ENCODE measurements at places on chromosomes 2 and 18. TPM values are rescaled to one million over a fixed set of nuclear protein-coding genes. Genes with fewer than 3 reads are reported as not detected.

GRCh38 chr2:147398996-147399395, 445.8 kb upstream of the ACVR2A start:
- no peak overlapping the region for H3K27ac ChIP-seq
- H3K4me1 ChIP-seq = no peaks in the 10 kb centered on the region
- H3K36me3 ChIP-seq = no peaks in the 10 kb centered on the region
- H3K4me3 ChIP-seq = no peak overlapping the region

DNA sequence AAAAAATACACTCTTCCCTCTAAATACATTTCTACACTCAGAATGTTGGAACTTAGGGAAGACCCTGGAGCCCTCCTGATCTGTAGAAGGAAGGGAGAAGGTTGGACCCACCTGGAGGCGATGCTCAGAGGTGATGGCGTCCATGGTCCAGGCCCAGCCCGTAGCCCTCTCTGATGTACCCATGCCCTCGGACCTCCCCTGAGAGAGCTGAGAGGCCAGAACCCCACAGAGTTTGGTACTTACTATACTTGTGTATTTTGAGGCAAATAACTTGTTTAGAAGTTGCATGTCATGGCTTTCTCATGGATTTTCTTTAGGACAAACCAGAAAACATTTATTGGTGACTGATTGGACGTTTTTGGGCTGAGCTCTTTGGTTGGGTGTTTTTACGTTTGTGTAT, 10.5 kb downstream of the CTDP1 start:
- no peak overlapping the region for H3K4me3 ChIP-seq
- H3K27ac ChIP-seq = no peak overlapping the region
- no peaks in the 10 kb centered on the region for H3K27me3 ChIP-seq
- H3K4me1 ChIP-seq = no peaks in the 10 kb centered on the region

Gene SYT4
- not detected for total RNA-seq

GRCh38 chr2:65710779-65711295, 278.4 kb upstream of the SPRED2 start:
- peaks cover 6% of the 10 kb centered on the region for H3K27me3 ChIP-seq
- no peak for DNase-seq
- no peak overlapping the region for H3K27ac ChIP-seq
- H3K4me3 ChIP-seq = no peak overlapping the region

- H3K36me3 ChIP-seq = no peaks in the 10 kb centered on the region
- H3K27ac ChIP-seq = no peak overlapping the region
- H3K4me3 ChIP-seq = no peak overlapping the region
These were observed 43.5 kb upstream of the ACVR1C start for GRCh38 chr2:157672129-157672528.

GRCh38 chr18:76493213-76494161, 1.6 kb downstream of the ZNF516 start:
- H3K4me3 ChIP-seq = peak overlapping the region; percentile 67
- no peaks in the 10 kb centered on the region for H3K36me3 ChIP-seq
- peak; percentile 74 for DNase-seq
- H3K4me1 ChIP-seq = peaks cover 36% of the 10 kb centered on the region

Gene RBKS
- total RNA-seq = 14.6 TPM

Gene LOXHD1
- 0.25 TPM for total RNA-seq

Gene MYOM1
- total RNA-seq = 48.4 TPM

Gene DUSP19
- total RNA-seq = 2.2 TPM

- H3K27me3 ChIP-seq = no peaks in the 10 kb centered on the region
- H3K4me3 ChIP-seq = no peak overlapping the region
- H3K36me3 ChIP-seq = no peaks in the 10 kb centered on the region
- DNase-seq = no peak
- H3K27ac ChIP-seq = no peak overlapping the region
These were observed 111.4 kb upstream of the TEX51 start for GRCh38 chr2:126787289-126787688.

Gene CCBE1
- total RNA-seq = 2.6 TPM

GRCh38 chr2:151326554-151326953, 30.8 kb upstream of the TNFAIP6 start:
- DNase-seq = no peak
- no peaks in the 10 kb centered on the region for H3K27me3 ChIP-seq
- H3K4me3 ChIP-seq = no peak overlapping the region
- no peaks in the 10 kb centered on the region for H3K4me1 ChIP-seq
- H3K27ac ChIP-seq = no peak overlapping the region
- H3K36me3 ChIP-seq = no peaks in the 10 kb centered on the region

DNA sequence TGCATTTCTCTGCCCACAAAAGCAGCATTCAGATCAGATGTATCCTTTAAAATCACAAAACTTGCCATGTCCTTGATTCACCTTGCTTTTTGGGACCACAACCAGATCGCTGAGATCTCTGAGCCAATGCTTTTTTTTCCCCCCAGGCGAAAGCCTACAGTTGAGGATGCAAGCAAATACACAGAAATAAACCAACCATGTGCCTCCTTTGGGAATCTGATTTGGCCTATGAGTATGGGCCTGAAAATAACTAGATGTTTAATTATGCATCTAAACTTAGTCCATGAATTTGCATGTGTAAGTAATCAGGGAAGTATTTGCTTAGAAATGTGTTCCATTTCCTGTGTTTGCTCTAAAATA, 49.7 kb upstream of the CDC42EP3 start:
- H3K27ac ChIP-seq = no peak overlapping the region
- no peak overlapping the region for H3K4me3 ChIP-seq
- no peaks in the 10 kb centered on the region for H3K4me1 ChIP-seq
- no peaks in the 10 kb centered on the region for H3K36me3 ChIP-seq
- H3K27me3 ChIP-seq = no peaks in the 10 kb centered on the region

DNA sequence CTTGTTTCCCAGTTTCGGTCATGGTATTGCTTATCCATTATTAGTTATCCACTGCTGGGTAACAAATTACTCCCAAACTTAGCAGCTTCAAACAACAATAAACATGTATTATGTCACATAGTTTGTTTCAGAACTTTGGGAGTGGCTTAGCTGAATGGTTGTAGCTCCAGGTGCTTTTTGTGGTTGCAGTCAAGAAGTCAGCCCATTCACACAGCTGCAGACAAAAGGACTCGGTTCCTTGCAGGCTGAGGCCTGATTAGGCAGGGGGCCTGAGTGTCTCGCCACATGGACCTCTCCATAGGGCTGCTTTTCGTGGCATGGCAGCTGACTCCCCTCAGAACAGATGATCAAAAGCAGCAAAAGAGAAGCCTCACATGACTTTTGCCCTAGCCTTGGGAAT, 58.2 kb upstream of the ITGA4 start:
- H3K36me3 ChIP-seq = no peaks in the 10 kb centered on the region
- no peak for DNase-seq
- no peak overlapping the region for H3K27ac ChIP-seq
- no peaks in the 10 kb centered on the region for H3K27me3 ChIP-seq
- H3K4me1 ChIP-seq = no peaks in the 10 kb centered on the region
- H3K4me3 ChIP-seq = no peak overlapping the region

DNA sequence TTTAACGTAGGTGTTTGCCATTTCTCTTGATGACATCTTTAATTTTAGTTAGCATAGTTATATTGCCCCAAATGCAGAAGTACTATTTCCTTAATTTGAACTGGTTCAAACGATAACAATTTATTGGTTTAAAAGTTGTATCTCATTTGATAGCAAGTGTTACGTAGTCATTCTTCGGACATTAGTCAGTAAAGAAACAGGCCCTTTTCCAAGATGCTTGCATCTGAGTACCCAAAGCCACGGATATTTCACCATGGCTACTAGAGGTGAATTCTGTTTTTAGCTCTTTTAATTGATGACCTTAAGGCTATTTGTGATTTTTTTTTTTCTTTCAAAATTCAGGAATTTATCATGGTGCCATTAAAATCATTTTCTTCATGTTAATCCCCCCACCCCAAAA, 32.1 kb downstream of the GLS start:
- no peak overlapping the region for H3K4me3 ChIP-seq
- no peak for DNase-seq
- H3K4me1 ChIP-seq = no peaks in the 10 kb centered on the region
- H3K36me3 ChIP-seq = no peaks in the 10 kb centered on the region
- no peak overlapping the region for H3K27ac ChIP-seq
- H3K27me3 ChIP-seq = no peaks in the 10 kb centered on the region

Gene CNTNAP5
- not detected for total RNA-seq

Gene NT5DC4
- total RNA-seq = 1.2 TPM

Gene ADD2
- total RNA-seq = 0.08 TPM

- no peaks in the 10 kb centered on the region for H3K36me3 ChIP-seq
- H3K27me3 ChIP-seq = peaks cover 2% of the 10 kb centered on the region
- no peak overlapping the region for H3K4me3 ChIP-seq
- DNase-seq = no peak
- H3K4me1 ChIP-seq = no peaks in the 10 kb centered on the region
These were observed 104.5 kb upstream of the YWHAQ start for GRCh38 chr2:9735335-9735734.

DNA sequence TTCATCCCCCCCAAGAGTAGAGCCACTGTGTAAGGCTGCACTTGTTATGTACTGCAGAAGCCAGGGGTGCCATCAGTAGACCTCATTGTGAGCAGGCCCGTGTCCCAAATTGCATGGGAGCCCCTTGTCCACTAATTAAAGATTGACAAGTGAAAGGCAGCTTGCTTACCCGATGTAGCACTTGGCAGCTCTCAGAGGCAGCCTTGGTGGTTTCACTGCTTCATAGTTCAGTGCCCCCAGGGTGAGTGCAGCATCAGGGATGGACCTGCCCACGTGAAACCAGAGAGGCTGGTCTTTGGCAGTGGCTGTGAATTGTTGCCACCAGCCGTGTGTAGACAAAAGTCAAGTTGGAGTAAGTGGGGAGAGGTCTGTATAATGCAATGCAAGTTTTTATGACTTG, 13.3 kb downstream of the TUBB6 start:
- H3K27me3 ChIP-seq = no peaks in the 10 kb centered on the region
- H3K4me1 ChIP-seq = no peaks in the 10 kb centered on the region
- no peak overlapping the region for H3K4me3 ChIP-seq
- no peak for DNase-seq

GRCh38 chr2:146954544-146954943, 890.3 kb upstream of the ACVR2A start:
- H3K27ac ChIP-seq = no peak overlapping the region
- no peak for DNase-seq
- no peaks in the 10 kb centered on the region for H3K27me3 ChIP-seq
- H3K4me3 ChIP-seq = no peak overlapping the region
- H3K4me1 ChIP-seq = no peaks in the 10 kb centered on the region
- no peaks in the 10 kb centered on the region for H3K36me3 ChIP-seq

- peaks cover 30% of the 10 kb centered on the region for H3K4me1 ChIP-seq
- no peaks in the 10 kb centered on the region for H3K27me3 ChIP-seq
- H3K4me3 ChIP-seq = no peak overlapping the region
- no peaks in the 10 kb centered on the region for H3K36me3 ChIP-seq
- H3K27ac ChIP-seq = no peak overlapping the region
These were observed 2.5 kb upstream of the SP100 start for GRCh38 chr2:230413479-230413878.

Gene CXCR1
- 0.33 TPM for total RNA-seq

DNA sequence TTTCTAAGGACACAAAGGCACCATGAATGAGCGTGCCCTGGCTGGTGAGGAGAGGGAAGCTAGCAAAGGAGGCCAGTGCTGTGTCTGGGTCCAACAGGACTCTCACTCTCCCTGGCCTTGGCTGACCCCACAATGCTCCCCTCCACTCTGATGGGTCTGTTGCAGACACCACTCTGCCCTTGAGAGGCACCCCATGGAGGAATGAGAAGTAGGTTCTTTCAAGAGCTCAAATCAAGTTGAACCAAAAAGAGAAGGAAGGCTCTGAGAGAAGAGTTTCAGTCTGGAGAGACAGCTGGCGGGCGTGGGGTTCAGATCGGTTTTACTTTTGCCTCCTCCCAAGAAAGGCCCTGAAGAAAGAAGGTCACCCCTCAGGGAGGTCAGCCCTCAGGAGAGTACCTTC, 18.4 kb downstream of the TMEM247 start:
- no peak overlapping the region for H3K27ac ChIP-seq
- DNase-seq = no peak

- no peaks in the 10 kb centered on the region for H3K27me3 ChIP-seq
- no peak overlapping the region for H3K27ac ChIP-seq
- H3K36me3 ChIP-seq = no peaks in the 10 kb centered on the region
- no peaks in the 10 kb centered on the region for H3K4me1 ChIP-seq
These were observed 180.2 kb upstream of the TNP1 start for GRCh38 chr2:217040099-217040498.

Gene RAMP1
- 3.1 TPM for total RNA-seq

Gene CAD
- total RNA-seq = 18.7 TPM

DNA sequence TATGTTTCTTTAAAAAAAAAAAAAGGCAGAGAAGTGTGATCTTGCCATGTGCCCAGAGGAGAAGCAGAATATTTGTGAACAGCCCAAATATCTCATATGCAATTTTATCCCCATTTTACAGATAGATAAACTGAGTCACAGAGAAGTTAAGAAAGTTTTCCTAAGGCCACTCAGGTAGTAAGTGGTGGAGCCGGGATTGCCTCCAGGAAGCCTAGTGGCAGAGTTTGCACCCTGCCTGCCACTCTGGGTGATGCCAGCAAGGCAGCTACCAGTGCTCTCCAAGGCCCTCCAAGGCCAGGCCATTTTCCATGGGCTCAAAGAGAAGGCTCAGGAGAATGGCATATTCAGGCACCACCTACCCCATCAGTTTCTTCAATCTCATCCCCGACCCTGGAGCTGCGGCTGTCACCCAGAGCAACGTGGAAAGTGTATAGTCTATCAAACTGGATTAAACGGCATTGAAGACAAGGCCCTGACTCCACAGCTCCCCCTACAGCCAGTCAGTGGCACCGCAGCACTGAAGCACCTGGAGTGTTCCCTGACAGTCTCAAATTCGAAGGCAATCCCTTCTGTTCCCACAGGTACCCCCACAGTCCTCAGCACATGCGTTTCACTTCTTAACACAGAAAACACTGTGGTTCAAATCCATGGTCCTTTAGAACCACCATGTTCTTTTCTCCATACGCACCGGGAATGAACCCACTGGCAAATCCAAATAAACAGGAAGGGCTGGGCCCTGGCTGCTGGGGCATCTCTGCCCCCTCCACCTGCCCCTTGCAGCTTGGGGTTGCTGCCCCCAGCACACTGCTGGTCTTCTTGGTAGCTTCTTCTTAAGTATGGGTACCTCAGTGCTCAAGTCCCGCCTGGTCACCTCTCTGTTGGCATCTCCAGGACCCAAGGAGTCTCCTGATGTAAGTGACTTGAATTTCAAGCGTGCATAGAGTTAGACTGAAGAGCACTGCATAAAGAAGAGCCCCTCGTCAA, 175.3 kb downstream of the INHBB start:
- no peak overlapping the region for H3K4me3 ChIP-seq
- DNase-seq = peak; percentile 49
- H3K27ac ChIP-seq = no peak overlapping the region
- no peaks in the 10 kb centered on the region for H3K36me3 ChIP-seq
- no peaks in the 10 kb centered on the region for H3K27me3 ChIP-seq

Gene FAM228A
- 0.17 TPM for total RNA-seq

DNA sequence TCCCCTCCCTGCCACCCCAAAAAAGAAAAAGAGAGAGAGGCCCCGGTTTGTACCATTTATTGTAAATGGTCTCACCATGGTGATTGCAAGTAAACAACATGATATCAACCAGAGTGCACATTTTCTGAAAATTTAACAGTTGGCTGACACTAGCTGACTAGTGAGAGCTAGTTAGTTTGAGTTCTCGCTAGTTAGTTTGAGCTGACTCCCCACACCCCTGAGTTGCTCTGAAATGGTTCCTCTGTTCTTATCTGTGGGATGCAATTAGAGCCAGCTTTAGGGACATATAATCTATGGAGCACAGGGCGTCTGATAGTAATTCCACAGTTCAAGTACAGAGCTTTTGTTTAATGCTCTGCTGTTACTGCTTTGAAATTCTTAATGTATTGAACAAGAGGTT, 13.1 kb downstream of the CASP10 start:
- no peak overlapping the region for H3K4me3 ChIP-seq
- no peaks in the 10 kb centered on the region for H3K27me3 ChIP-seq
- no peak for DNase-seq
- H3K4me1 ChIP-seq = peaks cover 14% of the 10 kb centered on the region
- no peak overlapping the region for H3K27ac ChIP-seq

Gene COLEC11
- total RNA-seq = 31.0 TPM

Data from liver (tissue), 10 donors.